Caco-2 (cell line): ENCODE measurements at places on chromosomes 12 and 14. TPM values are rescaled to one million over a fixed set of nuclear protein-coding genes. Genes with fewer than 3 reads are reported as not detected.

The CAPRIN2 gene
- 19.6 and 21.7 TPM in 2 replicates for total RNA-seq

The TAC3 gene
- 1.6 and 3.1 TPM in 2 replicates for total RNA-seq

GRCh38 chr12:87272851-87273250 is 756.4 kb downstream of the C12orf50 start:
- no peak overlapping the region for H3K4me3 ChIP-seq
- H3K36me3 ChIP-seq, result no peaks in the 10 kb centered on the region
- H3K27me3 ChIP-seq, result no peaks in the 10 kb centered on the region
- no peak overlapping the region for H3K27ac ChIP-seq

DNA sequence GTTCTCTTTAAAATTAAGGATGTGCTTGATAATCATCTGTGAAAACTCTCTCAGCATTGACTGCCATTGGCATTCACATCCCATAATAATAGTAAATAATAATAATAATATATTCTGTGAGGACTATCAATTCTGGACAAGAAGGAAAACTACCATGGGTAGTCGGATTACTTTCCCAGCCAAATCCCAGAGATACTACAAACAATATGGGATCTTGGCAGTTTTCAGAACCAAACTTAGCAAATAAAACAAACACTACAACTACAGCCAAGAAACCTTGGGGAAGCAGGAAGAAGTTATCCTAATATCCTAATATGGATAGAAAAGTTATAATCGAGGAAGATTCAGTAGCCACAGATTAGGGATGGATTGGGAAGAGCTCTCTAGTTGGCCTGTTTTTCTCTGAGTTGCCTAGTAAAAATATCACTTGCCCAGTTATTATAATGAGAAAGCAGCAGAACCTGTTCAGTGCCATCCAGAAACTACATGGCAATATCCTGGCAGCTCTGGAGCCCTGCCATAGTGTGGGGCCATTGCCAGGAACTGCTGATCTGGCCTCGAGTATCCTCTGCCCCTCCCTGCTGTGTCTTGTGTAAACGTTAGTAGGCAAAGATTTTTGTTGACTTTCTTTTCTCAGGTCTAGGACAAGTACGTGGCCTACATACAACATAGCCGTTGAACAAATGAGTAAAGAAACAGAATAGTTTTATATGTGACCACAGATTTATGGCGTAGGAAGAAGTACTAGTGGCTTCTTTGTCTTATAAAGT is 193.5 kb downstream of the SLC2A13 start:
- H3K36me3 ChIP-seq, result no peaks in the 10 kb centered on the region
- H3K4me1 ChIP-seq, result peaks cover 3% of the 10 kb centered on the region; the same call in 1 of the 2 replicates
- H3K4me3 ChIP-seq, result no peak overlapping the region
- no peak for DNase-seq
- H3K27ac ChIP-seq, result no peak overlapping the region

DNA sequence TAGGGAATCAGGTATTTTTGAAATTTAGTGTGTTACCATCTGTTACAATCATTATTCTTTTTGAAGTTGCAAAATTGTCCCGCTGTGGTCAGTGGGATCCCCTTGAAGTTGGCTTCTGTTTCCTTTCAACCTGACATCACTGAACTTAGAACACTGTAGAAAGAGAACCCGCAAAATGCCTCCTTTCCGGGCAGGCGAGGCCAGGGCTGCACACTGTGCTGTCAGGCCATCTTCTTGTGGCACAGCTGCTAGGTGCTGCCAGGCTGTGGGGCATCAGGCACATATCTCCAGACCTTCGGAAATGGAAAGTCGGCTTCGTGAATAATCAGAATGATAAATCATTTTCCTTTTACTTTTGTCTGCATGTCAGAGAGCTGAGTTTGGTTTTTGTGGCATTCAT is 103.5 kb downstream of the GLT1D1 start:
- no peak overlapping the region for H3K27ac ChIP-seq
- H3K27me3 ChIP-seq, result no peaks in the 10 kb centered on the region
- no peaks in the 10 kb centered on the region for H3K4me1 ChIP-seq
- H3K36me3 ChIP-seq, result no peaks in the 10 kb centered on the region

- no peak overlapping the region for H3K4me3 ChIP-seq
- no peak for DNase-seq
- H3K27me3 ChIP-seq, result no peaks in the 10 kb centered on the region
- H3K36me3 ChIP-seq, result no peaks in the 10 kb centered on the region
These were observed 165.6 kb downstream of the PRKCH start for GRCh38 chr14:61486930-61487495.

GRCh38 chr14:75205591-75205990 is 29.2 kb upstream of the TMED10 start:
- H3K4me3 ChIP-seq, result no peak overlapping the region
- H3K36me3 ChIP-seq, result no peaks in the 10 kb centered on the region
- DNase-seq, result no peak
- peaks cover 13% of the 10 kb centered on the region for H3K4me1 ChIP-seq
- no peaks in the 10 kb centered on the region for H3K27me3 ChIP-seq
- no peak overlapping the region for H3K27ac ChIP-seq
